Activated T-cell treated with anti-CD3 and anti-CD28 coated beads, Interleukin-2, amount 50 U/mL, for 24 hours (primary cell): ENCODE measurements at places on chromosomes 1 and 21.

GRCh38 chr1:243267914-243268653 lies 12.2 kb downstream of the SDCCAG8 start:
- peaks cover 31% of the 10 kb centered on the region for H3K36me3 ChIP-seq
- H3K27ac ChIP-seq = no peak overlapping the region
- no peak for DNase-seq
- no peaks in the 10 kb centered on the region for H3K27me3 ChIP-seq

DNA sequence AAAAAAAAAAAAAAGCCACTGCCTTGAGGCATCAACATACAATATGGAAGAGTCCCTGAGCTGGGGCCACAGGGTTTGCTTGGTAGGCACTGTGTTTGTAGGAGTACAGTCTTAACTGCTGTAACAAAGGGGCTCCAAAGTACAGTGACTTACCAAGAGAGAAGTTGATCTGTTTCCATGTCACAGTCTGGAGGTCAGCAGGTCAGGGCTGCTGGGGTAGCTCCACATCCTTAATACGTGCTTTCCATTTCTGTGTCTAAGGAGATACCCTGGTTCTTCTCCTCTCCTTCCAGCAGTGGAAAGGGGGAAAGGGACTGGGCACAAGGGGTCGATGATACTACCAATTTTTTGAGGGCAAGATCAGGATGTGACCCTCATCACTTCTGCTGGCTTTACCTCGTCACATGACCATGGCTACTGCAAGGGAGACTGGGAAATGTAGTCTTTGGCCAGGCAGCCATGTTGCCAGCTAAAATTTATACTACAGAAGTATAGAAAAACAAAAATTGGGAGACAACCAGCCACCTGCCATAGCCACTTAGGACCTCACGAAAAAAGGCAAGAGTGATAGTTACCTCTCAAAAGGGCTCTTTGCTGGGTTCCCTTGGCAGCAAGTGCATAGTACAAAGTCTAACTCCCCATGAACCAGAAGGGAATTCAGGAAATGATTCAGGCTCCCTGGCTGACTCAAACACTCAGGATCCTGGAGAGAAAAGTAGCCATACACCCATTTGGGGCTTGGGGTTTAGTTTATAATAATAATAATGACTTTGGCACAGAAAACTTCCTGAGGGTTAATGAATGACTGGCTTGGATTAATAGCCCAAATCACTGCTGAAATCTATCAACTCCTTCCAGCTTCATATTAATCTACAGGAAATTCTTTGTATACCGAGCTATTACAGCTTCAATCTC lies 52.7 kb upstream of the ATP5PO start:
- no peak for DNase-seq
- H3K27ac ChIP-seq = peak overlapping the region; percentile 22
- H3K27me3 ChIP-seq = no peaks in the 10 kb centered on the region
- H3K36me3 ChIP-seq = peaks cover 38% of the 10 kb centered on the region
- peaks cover 45% of the 10 kb centered on the region for H3K4me1 ChIP-seq

- no peaks in the 10 kb centered on the region for H3K4me1 ChIP-seq
- H3K27ac ChIP-seq = no peak overlapping the region
- no peak for DNase-seq
- no peak overlapping the region for H3K4me3 ChIP-seq
These were observed 10.7 kb upstream of the ERO1B start for GRCh38 chr1:236292425-236292824.

- H3K4me1 ChIP-seq = peaks cover 16% of the 10 kb centered on the region
- peaks cover 75% of the 10 kb centered on the region for H3K27me3 ChIP-seq
- no peaks in the 10 kb centered on the region for H3K36me3 ChIP-seq
These were observed 3.0 kb upstream of the SLC44A5 start for GRCh38 chr1:75613916-75614315.

DNA sequence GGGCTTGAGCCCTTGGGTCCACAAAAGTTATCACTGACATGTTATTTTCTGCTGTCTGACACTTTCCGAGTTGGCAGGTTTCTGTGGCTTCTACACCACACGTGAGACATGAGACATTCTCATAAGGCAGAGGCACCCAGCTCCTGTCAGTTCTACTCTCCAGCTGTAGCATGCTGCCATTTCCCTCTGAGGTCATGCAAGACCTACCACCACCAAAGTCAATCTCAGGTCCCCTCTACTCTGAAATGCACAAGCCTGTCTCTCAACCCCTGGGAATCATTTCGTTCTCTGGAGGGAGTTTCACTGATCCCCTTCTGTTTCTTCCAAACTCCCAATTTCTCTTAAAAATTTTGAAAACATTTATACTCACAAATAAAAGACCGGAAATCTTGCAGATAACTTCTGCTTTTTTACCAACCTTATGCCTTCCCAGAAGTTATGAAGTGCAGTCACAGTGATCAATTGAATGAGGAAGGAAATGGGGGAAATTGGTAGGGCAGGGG lies 39.5 kb upstream of the CR2 start:
- DNase-seq = no peak
- peaks cover 41% of the 10 kb centered on the region for H3K4me1 ChIP-seq
- peak overlapping the region; percentile 15 for H3K27ac ChIP-seq
- H3K36me3 ChIP-seq = no peaks in the 10 kb centered on the region
- no peaks in the 10 kb centered on the region for H3K27me3 ChIP-seq
- H3K4me3 ChIP-seq = no peak overlapping the region

DNA sequence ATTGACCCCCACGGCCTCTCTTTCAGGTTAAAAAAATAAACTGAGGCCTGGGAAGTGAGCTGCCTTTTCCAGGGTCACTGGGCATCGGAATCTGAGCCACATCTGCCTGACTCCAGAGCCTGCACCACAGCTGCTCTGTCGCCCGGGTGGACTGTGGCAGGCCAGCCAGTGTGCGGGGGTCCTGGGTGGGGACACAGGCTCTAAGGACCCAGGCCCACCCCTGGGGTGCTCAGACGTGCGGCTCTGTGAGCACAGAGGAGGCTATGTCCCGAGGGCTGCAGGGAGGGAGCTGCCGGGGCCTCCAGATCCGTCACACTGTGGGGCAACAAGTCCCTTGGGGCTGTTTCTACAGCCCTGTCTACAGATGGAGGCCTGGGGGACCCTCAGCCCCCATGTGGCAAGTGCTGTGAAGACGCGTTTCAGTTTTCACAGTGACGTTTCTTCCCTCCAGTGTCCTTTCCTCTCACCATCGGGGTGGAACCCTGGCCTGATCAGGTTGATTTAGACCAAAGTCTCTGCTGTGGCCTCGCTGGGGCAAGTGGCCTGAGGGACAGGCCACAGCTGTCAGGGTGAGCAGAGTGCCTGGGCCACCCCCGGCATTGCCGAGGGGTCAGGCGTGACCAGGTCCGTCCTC lies 39.2 kb upstream of the ACTRT2 start:
- H3K27me3 ChIP-seq = no peaks in the 10 kb centered on the region
- H3K4me3 ChIP-seq = no peak overlapping the region
- H3K4me1 ChIP-seq = no peaks in the 10 kb centered on the region
- DNase-seq = peak; percentile 7
- H3K27ac ChIP-seq = no peak overlapping the region

GRCh38 chr1:116911188-116911553 lies 1.5 kb downstream of the PTGFRN start:
- DNase-seq = no peak
- H3K4me1 ChIP-seq = peaks cover 3% of the 10 kb centered on the region
- H3K36me3 ChIP-seq = no peaks in the 10 kb centered on the region
- H3K4me3 ChIP-seq = no peak overlapping the region
- H3K27ac ChIP-seq = no peak overlapping the region
